Fibroblast of villous mesenchyme (primary cell): ENCODE measurements at places on chromosomes 3 and 15. TPM values are rescaled to one million over a fixed set of nuclear protein-coding genes. Genes with fewer than 3 reads are reported as not detected.

TMC3 gene
- not detected in 2 replicates for total RNA-seq

LTF gene
- total RNA-seq: under 0.01 TPM in 1 of 2 replicates, not detected in the other

DNA sequence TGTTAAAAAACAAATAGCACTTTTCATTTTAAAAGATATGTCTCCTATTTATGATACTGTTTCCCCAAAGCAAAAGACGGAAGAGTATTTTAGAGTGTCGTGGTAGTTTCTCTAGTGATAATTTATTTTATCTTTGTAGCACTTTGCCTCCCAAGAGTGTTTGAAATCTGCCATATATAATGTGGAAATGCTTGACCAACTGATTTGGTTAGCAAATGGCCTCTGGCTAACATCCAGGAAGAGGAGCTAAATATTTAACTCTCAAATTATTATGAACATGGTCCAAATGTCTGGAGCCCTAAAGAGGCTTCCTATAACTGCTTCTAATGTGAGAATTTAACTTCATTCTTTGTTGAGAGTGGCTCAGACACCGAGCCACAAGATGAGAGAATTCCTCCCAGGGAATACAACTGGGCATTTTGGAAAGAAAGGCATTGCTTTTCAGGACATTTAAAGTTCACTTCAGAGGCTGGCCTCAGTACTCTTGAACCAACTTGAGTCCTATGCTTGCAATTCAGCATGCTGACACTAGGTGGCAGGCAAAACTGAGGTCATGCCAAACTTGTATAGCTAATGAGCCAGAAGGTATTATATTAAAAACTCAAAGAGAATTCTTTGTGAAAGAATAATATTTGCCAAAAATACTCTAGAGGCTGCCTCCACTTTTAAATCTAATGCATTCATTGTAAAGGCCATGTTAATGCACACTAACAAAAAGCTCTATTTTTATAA is 104.5 kb downstream of the RARB start:
- peak; percentile 13 for DNase-seq

DNA sequence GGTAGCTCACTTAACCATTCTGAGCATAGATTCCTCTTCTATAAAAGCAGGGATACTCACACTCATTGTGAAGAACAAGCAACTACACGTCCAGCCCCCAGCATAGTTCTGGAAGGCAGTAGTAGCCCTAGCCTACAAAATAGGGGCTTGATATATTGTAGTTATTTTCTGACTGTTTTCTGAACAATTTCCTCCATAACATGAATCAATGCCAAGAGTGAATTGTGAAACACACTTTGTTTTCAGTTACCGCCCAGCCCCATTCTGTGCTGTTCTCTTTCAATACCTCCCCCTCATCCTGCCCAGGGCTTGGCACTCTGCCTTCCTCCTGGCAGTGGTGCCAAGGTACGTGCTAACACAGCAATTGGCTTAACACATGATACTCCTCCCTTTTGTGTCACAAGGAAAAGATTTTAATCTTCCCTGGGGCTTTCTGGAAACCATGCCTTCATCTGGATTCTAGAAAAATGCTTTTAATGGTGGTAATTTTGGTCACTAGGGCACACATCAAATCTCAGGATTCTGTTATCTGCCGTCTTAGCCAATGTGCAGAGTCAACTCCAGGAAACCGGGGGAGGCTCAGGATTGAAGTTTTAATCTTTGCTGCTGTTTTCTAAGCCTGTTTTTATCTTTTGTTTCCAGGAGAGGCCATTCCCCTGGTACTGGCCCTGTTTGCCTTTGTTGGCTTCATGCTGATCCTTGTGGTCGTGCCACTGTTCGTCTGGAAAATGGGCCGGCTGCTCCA is 37.2 kb downstream of the IL20RB start:
- peak; percentile 79 for DNase-seq

LRRC15 gene
- 0.43 and 3.9 TPM in 2 replicates for total RNA-seq

ACAN gene
- total RNA-seq: 1.6 TPM in 1 of 2 replicates, not detected in the other

DNA sequence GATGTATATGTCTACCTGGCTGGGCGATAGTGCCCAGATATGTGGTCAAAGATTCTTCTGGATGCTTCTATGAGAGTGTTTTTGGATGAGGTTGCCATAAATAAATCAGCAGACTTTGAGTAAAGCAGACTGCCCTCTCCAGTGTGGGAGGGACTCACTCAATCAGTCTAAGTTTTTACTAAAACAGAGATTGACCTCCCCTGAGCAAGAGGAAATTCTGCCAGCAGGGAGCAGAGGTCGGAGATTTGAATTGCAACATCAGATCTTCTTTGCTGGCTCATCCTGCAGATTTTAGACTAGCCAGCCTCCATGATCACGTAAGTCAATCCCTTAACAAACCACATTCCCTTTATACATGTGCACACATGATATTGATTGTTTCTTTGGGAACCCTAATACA is 300.9 kb downstream of the MCTP2 start:
- DNase-seq: no peak

GPR160 gene
- total RNA-seq: under 0.01 and 0.43 TPM in 2 replicates

DNA sequence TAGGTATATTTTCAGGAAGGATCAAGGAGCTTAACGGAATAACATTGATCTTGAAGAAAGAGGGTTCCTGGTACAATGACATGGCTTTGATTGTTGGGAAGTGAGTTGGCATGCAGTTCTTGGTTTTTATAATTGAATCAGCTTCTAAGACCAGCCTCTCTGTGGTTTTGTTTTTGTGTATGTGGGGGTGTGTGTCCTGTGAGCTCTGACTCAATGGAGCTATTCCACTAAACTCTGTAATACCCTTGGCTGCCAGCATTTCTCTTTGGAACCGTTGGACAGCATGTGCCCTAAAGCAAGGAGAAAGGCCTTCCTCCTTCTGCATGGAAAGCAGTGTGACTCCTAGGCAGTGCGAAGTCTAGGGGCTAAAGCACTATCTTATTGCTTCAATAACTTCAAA is 124.8 kb downstream of the EDEM1 start:
- no peak for DNase-seq

DNA sequence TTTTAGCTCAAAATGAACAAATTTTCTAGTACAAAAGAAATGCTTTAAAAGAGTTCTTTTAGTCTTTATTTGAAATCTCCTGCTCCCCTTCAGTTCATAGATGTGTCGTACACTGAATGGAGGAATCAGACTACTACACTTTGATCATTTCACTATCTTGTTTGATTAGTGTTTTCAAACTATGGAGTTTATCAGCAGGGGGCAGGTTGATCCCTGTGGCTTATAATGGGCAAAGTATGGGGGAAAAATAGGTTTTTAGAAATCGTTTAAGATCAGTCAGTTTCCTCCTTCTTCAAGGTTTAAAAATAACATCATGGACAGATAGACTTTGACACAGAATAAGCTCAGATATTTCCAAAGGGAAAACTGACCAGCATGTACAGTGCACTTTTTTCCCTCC is 701.7 kb downstream of the CADM2 start:
- DNase-seq: no peak

PLS1 gene
- total RNA-seq: 1.6 and 3.0 TPM in 2 replicates
